GM23248 (cell line): ENCODE measurements at places on chromosomes 7 and 10.

- DNase-seq = no peak
These were observed 124.7 kb upstream of the SDK1 start for GRCh38 chr7:3176112-3177000.

- peak; percentile 100 for DNase-seq
These were observed 26.3 kb upstream of the PPIF start for GRCh38 chr10:79320820-79321493.

DNA sequence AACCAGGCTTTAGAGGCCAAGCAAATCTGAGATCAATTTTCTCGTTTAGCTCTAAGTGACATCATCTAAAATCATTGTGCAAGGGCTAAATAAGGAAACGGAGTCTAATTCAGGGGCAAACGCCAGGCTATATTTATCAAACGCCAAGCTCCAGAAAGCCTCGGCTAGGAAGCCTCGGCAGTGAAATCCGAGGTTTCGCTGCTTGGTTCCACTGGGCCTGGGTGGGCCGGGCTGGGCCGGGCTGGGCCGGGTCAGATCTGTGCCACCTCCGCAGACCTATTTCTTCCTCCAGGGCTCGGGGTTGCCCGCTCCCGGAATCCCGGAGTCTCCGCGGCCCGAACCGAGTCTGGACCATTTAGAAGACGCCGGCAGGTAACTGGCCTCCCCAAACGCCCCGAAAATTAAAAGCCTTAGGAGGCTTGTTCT lies 459 bp upstream of the FEZF1 start:
- DNase-seq = peak; percentile 36

DNA sequence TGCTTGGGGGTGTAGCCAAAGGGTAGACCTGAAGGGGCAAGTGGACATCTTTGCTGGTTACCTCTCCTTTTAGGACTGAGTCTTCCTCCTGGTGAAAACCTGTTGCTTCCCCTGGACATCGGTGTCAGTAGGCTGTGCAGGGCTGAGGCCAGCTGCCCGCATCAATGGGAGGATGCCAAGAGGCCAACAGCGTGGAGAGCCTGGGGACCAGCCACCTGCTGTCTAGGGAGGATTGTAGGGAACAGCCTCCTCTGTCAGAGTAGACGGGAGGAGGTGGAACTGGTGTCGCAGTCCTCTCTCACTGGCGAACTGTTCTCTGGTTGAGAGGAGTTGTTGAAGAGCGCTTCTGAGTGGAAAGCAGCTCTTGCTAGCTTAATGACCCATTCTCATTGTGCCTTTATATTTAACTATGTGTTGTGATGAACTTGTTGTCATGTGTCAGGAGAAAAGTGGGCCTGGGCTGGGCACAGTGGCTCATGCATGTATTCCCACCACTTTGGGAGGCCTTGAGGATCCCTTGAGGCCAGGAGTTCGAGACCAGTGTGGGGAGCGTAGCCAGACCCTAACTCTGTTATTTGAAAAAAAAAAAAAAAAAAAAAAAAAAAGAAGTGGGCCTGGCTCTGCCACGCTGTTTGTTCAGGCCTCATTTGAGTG lies 1.8 kb downstream of the SUFU start:
- no peak for DNase-seq

DNA sequence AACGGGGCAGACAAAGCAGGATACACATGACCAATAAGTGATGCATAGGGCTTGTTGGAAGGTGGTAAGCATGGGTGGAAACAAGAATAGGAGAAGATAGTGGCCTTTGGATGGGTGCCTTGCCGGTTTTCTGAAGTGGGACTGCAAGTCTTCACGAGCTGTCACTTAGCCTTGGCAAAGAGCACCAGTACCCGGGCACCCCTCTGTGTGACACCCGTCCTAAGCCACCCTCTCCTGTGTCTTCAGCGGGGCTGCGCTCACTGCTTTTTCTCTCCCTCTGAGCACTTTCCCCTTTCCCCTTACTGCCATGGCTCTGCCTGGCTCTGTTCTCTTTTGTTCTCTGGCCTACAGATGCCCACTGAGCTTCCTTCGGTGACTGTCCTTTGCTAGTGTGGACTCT lies 399.7 kb upstream of the MKI67 start:
- no peak for DNase-seq

GRCh38 chr7:24720283-24720682 lies 37.0 kb downstream of the GSDME start:
- no peak for DNase-seq

GRCh38 chr10:12563489-12563888 lies 214.1 kb downstream of the CAMK1D start:
- DNase-seq = no peak

DNA sequence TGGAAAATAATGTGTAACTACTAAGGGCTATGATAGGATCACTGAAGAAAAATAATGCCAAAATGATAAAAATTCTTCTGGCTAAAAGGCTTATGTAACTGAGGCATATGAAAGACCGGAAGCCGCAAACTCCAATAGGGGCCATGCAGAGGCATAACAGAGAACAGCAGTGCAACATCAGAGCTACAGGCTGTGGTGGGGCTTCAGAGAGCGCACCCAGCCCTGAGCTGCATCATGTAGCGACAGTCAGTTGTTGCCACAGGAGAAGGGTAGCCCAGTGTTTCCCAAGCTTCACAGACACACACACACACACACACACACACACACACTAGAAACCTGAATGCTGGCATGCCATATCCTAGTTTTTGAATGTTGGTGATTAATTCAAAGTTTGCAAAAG lies 9.3 kb downstream of the LLCFC1 start:
- no peak for DNase-seq

GRCh38 chr7:29401769-29402168 lies 161.9 kb upstream of the PRR15 start:
- no peak for DNase-seq

- peak; percentile 4 for DNase-seq
These were observed 73.6 kb downstream of the ABCA13 start for GRCh38 chr7:48244864-48245271.

DNA sequence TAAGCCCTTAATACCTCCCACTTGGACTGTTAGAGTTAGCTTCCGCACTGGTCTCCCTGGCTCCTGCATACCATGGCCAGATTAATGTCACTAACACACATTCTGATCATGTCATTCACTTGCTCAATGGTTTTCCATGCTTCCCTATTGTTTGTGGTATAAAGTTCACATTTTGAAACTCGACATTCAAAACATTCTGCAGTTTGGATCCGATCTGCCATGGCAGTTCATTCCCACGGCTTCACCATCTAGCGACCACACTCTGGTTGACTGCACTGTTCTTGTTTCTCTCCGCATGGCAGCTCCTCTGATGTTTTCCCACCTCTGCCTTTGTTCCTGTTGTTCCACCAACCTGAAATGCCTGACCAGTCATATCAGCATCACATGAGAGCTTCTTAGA lies 87.4 kb upstream of the WAC start:
- DNase-seq = no peak

DNA sequence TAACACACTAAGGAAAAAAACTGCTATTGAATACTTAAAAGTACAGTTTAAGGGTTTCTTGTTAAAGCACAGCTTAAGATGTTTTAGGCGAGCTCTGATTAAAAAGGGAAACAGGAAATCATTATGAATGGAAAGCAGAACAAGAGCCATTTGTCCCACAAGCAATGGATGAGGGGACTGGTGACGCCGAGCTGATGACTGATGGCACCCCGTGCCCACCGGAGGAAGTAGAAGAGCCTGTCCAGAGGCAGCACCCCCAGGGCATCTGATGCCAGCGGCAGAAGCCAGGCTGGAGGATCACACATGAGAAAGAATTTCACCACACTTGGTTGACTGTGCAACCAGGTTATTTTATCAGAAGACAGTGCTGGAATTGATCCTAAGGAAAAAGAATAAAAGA lies 15.0 kb upstream of the INSIG1 start:
- DNase-seq = no peak

DNA sequence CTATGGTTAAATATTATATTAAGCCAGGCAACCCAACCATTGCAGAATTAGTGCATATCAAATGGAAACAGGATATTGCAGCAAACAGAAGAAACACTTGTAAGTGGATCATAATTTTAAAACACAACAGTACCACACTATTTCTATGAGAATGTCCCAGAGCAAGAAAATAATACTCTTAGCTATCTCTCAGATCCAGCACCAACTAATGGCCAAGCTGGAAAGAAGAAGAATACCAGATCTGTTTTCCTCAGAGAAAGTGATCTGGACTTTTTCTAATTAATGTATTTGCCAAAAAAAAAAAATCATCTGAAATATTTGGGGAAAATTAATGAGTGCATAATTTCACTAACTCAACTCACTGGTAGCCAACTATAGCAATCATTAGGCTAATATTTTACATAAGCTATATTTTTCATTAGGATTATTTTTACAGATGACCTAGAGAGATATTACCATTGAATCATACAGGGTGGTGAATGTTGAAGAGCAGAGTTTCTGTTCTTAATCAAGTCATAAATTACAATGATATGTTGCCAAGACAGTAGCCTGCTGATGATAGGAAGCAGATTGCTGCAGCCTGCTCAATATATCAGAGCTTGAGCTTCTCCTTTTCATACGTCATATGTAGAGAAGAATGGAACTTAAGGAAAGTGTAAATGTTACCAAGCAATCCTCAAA lies 995.4 kb upstream of the LRRN3 start:
- DNase-seq = no peak

GRCh38 chr7:3806516-3806915 lies 505.5 kb downstream of the SDK1 start:
- DNase-seq = no peak

- no peak for DNase-seq
These were observed 62.2 kb downstream of the ARHGAP22 start for GRCh38 chr10:48542471-48543181.

GRCh38 chr7:376306-377079 lies 86.5 kb downstream of the FOXL3 start:
- DNase-seq = no peak

- DNase-seq = no peak
These were observed 181.3 kb downstream of the CDK14 start for GRCh38 chr7:90777465-90777864.

- DNase-seq = peak; percentile 35
These were observed 51.3 kb upstream of the FAM180A start for GRCh38 chr7:135799881-135800280.

DNA sequence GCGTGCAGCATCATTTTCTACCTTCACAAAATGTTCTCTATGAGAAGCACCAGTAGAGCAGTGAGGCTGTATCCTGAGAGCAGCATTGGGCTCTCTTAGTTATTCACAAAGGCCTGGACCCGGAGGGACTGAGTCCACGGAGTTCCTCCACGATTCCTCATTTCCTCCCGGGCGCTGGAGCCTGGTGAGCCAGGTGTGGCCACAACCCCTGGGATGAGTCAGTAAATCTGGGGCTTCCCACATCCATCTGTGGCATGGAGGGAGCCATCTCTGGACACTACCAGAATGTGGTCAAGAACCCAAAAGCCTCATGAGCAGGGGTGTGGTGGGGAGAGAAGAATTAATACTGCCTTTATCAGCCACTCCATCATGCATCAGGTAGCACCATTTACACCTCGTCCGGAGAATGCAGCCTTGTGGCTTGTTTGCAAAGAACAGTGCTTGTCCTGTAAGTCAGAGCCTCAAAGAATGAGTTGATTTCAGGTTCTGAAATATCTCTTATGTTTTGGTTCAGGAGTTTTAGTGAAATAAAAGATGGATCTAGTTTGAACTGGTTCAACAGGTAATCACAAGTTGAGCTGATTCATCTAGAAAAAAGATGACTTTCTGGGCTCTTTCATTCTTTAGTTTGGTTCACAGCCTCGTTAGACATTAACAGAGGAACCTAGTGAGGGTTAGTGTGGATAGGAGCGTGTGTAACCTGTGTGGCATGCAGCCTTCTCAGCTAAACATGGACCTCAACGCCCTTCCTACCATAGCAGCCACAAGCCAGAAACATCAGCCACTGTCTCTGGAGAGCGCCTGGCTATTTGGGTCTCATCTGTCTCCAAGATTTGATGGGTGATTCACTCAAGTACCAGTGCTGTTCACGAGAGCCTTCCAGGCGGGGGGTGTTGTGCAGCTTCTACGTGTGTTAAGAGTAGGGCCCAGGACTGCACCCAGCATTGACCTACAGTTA lies 95.2 kb downstream of the WDR37 start:
- peak; percentile 77 for DNase-seq

GRCh38 chr7:129903935-129904334 lies 48.8 kb downstream of the UBE2H start:
- DNase-seq = no peak

GRCh38 chr7:148732862-148733261 lies 34.2 kb downstream of the CUL1 start:
- no peak for DNase-seq

DNA sequence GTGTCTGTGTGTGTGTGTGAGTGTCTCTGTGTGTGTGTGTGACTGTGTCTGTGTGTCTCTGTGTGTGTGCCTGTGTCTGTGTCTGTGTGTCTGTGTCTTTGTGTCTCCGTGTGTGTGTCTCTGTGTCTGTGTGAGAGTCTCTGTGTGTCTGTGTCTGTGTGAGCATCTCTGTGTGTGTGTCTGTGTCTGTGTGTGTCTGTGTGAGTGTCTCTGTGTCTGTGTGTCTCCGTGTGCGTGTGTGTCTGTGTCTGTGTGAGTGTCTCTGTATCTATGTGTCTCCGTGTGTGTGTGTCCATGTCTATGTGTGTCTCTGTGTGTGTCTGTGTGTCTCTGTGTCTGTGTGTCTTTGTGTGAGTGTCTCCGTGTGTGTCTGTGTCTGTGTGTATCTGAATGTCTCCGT lies 120.4 kb downstream of the SH2D4B start:
- DNase-seq = no peak

GRCh38 chr10:119268871-119269506 lies 61.6 kb downstream of the GRK5 start:
- DNase-seq = no peak

DNA sequence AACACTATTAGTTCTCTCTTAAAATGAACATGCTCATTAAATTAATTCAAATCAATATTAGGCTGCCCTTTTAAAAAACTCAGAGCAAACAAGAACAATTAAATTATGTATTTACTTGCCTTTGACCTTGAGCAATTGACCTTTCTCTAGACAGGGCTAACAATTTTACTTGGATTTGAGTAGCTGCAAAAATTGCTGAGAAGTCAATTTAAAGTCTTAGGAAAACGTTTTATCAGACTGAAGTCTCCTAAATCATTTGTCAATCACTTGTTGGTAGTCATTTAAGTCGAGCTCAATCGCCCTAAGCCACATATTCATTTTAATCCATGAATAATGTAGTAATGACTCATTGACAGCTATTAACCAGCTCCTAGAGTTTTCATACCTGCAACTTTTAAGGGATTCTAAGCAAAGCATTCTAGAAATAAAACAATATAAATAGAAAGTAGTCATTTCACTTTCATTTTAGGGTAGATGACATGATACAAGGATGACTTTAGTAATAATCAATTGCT lies 84.9 kb upstream of the SEC61G start:
- no peak for DNase-seq

GRCh38 chr7:43201912-43202311 lies 89.5 kb downstream of the HECW1 start:
- DNase-seq = peak; percentile 82
